Ovary (tissue), 10 donors: ENCODE measurements at places on chromosomes 2 and 18. TPM values are rescaled to one million over a fixed set of nuclear protein-coding genes. Genes with fewer than 3 reads are reported as not detected.

RPRD1A gene
- 43.8 TPM for total RNA-seq

DNA sequence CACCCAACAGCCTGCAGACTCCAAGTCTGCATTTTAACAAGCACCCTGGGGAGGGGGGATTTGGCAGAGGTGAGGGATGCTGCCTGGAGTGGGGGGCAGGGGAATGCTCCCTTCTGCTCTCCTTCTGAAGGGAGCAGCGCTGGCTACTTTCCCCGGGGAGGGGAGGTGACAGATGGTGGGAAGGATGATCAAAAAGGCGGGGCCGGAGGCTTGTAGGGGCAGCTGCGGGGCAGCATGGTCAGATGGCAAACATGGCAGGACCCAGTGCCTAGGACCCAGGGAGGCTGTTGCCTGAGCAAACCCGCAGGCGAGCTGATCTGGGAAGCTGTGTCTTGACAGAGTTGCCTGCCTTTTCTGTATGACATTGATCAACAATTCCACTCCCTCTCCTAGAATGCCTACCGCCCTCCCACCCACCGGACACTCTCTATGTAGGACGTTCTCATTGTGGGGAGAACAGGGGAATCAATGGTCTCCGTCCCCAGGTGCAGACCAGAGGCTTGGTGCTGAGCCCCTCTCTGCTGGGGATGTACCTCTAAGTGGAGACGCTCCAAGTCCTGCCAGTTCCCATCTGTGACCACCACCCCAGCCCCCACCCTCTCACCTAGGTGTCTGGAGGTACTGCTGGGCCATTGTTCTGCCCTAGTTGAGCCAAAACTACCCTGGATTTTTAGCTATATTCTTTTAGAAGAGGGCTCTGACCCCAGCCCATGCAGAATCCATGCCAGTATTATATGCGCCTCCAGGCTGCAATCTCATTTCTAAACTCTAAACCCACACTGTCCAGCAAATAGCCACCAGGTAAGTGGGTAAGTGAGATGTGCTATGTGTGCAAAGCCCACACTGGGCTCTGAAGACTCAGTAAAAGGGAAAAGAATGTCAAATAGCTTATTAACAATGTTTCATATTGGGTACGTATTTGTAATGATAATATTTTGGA, 89.7 kb upstream of the SEC11C start:
- DNase-seq = no peak
- H3K4me1 ChIP-seq = no peaks in the 10 kb centered on the region
- no peak overlapping the region for H3K4me3 ChIP-seq
- no peak overlapping the region for H3K27ac ChIP-seq
- H3K27me3 ChIP-seq = no peaks in the 10 kb centered on the region

ASTL gene
- total RNA-seq = 0.40 TPM

ABCG8 gene
- total RNA-seq = 0.05 TPM

GRCh38 chr2:29573612-29574011, 347.8 kb downstream of the ALK start:
- no peak for DNase-seq
- no peak overlapping the region for H3K27ac ChIP-seq
- no peaks in the 10 kb centered on the region for H3K27me3 ChIP-seq
- H3K4me1 ChIP-seq = no peaks in the 10 kb centered on the region
- no peak overlapping the region for H3K4me3 ChIP-seq
- H3K36me3 ChIP-seq = no peaks in the 10 kb centered on the region

MAB21L4 gene
- total RNA-seq = not detected

GRCh38 chr2:20052861-20053281, 1.4 kb upstream of the LAPTM4A start:
- peak overlapping the region; percentile 97 for H3K27ac ChIP-seq
- DNase-seq = peak; percentile 80
- H3K27me3 ChIP-seq = no peaks in the 10 kb centered on the region

DNA sequence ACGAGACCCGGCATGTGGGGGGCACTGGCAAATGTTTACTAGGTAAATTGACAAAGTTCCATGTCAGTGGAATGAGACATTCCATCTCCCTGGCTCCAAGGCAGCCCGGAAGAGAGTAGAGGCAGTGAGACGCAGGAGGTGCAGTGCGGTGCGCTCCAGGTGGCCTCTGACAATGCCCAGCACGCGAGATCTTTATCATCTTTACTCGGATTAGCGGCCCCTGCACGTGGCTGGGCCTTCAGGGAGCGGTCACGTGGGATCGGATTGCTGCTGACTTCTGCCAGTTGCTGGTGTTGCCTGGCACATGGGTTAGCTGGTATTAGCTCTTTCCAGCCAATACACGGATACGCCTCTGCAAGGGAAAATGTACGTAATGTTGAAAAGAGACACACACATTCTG, 151.2 kb upstream of the ALKAL2 start:
- H3K27me3 ChIP-seq = no peaks in the 10 kb centered on the region
- DNase-seq = no peak
- no peaks in the 10 kb centered on the region for H3K36me3 ChIP-seq
- no peak overlapping the region for H3K27ac ChIP-seq
- H3K4me3 ChIP-seq = no peak overlapping the region

DSEL gene
- 9.5 TPM for total RNA-seq

SLC9A2 gene
- not detected for total RNA-seq

- no peaks in the 10 kb centered on the region for H3K27me3 ChIP-seq
- no peak for DNase-seq
- no peak overlapping the region for H3K4me3 ChIP-seq
- no peaks in the 10 kb centered on the region for H3K36me3 ChIP-seq
- H3K27ac ChIP-seq = no peak overlapping the region
These were observed 47.8 kb upstream of the TEX51 start for GRCh38 chr2:126850940-126851339.

IMP4 gene
- 56.8 TPM for total RNA-seq

BIN1 gene
- 36.6 TPM for total RNA-seq

DNA sequence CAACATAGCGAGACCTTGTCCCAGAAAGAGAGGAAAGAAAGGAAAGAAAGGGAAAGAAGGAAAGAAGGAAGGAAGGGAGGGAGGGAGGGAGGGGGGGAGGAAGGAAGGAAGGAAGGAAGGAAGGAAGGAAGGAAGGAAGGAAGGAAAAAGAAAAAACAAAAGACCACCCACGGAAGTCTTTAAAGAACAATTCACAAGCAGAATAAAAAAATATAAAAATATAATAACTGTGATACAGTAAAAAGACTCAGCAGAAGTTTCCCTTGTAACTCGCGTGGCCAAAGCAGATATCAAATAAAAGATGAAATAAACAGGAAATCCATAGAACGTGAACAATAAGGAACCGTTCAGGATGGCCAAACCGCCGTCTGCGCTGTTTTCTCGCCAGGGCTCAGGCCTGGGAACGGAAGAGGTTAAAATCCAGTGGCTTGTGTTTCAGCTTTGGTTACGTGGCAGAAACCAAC, 1.2 kb upstream of the SLC1A4 start:
- peaks cover 4% of the 10 kb centered on the region for H3K4me1 ChIP-seq
- H3K4me3 ChIP-seq = peak overlapping the region; percentile 87

GRCh38 chr2:11872247-11872947, 126.0 kb downstream of the LPIN1 start:
- no peaks in the 10 kb centered on the region for H3K4me1 ChIP-seq
- H3K36me3 ChIP-seq = no peaks in the 10 kb centered on the region
- no peak overlapping the region for H3K27ac ChIP-seq
- H3K4me3 ChIP-seq = no peak overlapping the region
- H3K27me3 ChIP-seq = no peaks in the 10 kb centered on the region

DNA sequence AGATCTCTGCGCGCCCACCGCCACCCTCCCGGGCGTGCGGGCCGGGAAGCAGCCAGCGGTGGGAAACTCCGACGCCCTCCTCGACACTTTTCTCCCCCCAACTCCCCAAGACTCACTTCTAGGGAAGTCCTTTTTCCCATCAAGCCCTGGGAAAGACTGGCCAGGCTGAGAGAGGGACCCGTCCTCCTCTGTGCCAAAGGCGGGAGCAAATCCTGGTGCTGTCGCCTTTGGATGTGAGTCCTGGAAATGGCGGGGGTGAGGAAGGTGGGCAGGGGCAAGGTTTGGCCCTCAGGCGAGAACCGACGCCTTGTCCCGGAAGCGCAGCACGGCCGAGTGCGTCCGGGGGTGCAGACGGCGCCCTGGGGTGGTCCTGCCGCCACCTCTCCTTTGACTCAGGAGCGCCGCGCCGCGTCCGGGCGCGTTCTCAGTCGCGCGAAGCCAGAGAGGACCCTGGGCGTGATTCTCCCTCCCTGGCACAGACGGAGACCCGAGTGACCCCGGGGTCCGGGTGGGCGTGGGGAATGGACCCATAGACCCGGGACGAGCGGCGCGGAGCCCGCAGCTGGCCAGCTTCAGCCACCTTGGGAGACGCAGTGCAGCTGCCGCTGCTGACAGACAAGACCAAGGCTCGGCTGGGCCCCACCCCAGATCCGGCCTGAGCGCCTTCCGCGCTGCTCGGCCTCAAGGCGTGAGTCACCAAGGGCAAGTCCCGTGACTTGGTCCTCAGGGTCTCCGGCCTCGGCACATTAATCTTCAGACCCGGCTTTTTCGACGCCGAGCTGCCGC, 3.5 kb upstream of the LBX2 start:
- DNase-seq = peak; percentile 54
- H3K4me1 ChIP-seq = peaks cover 6% of the 10 kb centered on the region
- H3K4me3 ChIP-seq = peak overlapping the region; percentile 34
- H3K27ac ChIP-seq = no peak overlapping the region

- H3K36me3 ChIP-seq = no peaks in the 10 kb centered on the region
- H3K4me3 ChIP-seq = no peak overlapping the region
- no peak overlapping the region for H3K27ac ChIP-seq
- H3K4me1 ChIP-seq = no peaks in the 10 kb centered on the region
- DNase-seq = no peak
These were observed 21.8 kb downstream of the SCN3A start for GRCh38 chr2:165182029-165182428.

PPP3R1 gene
- total RNA-seq = 54.0 TPM

DNA sequence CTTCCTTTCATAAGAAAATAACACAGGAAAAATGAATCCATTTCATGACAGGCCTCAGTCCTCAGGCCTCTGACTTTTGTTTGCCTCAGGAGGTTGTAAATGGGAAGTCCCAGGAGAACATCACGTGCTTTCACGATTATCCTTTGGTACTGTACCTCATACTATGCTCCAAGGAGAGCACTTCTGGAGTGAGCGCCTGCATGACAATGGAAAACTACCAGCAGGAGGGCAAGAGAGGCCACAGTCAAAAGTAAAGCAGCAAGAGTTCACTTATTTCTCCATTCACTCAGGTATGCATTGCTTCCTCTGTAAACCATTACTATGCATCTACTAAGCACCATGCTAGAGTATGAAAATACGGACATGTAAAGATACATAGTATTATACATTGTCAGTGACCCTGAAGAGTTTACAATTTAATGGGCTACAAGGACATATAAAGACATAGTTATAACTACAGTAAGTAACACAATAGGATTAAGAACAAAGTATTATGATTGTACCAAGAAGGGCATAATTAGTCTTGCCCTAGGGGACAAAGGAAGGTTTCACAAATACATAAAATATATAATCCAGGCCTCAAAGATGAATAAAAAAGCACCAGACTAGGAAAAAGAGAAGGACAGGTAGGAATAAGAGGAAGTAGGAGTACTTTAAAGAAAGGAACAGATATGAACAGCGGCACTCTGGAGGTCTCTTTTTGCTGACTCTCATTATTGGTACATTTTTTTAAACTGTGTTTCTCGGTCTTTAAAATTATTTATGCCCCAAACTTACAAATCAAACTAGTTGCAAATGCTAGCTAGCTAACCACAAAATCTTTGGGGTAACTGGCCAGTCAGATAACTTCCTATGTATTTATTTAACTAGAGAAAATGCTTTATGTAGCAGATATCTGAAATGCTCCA, 806.7 kb downstream of the NRXN1 start:
- no peak overlapping the region for H3K4me3 ChIP-seq
- no peaks in the 10 kb centered on the region for H3K36me3 ChIP-seq
- no peak overlapping the region for H3K27ac ChIP-seq
- no peak for DNase-seq
- H3K4me1 ChIP-seq = no peaks in the 10 kb centered on the region

DNA sequence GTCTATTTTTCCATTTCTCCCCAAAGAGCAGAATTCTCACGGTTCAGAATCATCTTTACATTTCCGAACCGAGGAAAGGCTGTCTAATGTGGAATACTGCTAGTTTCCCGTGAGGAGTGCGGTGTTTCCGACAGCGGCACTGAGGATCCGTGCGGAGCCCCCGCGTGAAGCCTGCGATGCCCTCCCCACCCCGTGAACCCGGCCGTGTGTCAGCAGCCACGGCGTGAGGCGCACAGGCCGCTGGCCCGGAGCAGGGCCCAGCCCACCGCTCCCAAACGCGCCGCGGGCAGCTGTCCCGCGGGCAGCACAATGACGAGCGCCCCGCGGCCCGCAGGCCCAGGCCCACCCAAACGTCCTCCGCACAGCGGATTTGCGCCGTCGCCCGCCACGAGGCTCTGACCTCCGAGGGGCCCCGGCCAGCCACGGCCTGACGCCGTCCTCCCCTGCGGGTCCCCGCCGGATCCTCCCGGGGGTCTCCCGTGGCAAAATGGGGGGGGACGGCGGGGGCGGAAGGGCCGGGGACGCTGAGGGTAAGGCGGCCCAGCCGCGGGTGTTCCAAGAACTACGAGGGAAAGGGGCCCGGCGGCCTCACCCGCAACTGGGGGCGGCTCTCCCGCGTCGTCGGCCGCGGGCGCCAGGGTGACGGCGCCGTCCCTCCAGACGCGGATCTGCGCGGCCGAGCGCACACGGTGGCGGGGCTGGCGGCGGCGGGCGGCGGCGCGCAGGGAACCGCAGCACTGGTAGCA, 796 bp downstream of the SPIRE1 start:
- peaks cover 8% of the 10 kb centered on the region for H3K4me1 ChIP-seq
- no peaks in the 10 kb centered on the region for H3K36me3 ChIP-seq
- DNase-seq = peak; percentile 73
- H3K27ac ChIP-seq = peak overlapping the region; percentile 99
- no peaks in the 10 kb centered on the region for H3K27me3 ChIP-seq
- H3K4me3 ChIP-seq = peak overlapping the region; percentile 85

DNA sequence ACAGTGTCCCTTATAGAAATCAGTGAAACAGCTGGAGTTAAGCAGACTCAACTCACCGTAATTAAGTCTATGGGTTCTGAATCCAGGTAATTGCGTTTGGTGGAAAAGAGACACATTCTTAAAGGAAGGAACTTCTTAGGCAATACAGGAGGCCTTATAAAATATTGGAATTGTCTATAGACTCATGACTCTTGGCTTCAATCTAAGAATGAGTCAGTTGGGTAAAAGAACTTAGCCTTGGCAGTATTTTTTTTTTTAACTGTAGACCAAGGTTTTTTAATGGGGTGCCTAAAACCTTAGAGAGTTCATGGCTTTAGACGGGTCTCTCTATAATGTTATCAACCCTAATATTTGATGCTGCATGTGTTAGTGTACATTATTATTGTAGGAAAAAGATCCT, 47.6 kb downstream of the CCDC85A start:
- no peaks in the 10 kb centered on the region for H3K27me3 ChIP-seq
- H3K27ac ChIP-seq = no peak overlapping the region
- no peaks in the 10 kb centered on the region for H3K4me1 ChIP-seq
- no peak for DNase-seq
